ENCODE measurements at places on chromosomes 6 and 20.

GRCh38 chr20:47032933-47033578 lies 138.4 kb downstream of the EYA2 start:
- H3K27me3 ChIP-seq: peaks cover 38% of the 10 kb centered on the region
- no peak overlapping the region for H3K27ac ChIP-seq
- H3K4me1 ChIP-seq: no peaks in the 10 kb centered on the region
- H3K36me3 ChIP-seq: no peaks in the 10 kb centered on the region
- no peak overlapping the region for H3K4me3 ChIP-seq
- DNase-seq: no peak

- H3K36me3 ChIP-seq: no peaks in the 10 kb centered on the region
- no peaks in the 10 kb centered on the region for H3K27me3 ChIP-seq
- DNase-seq: peak; percentile 79
Measured at GRCh38 chr20:25750765-25751696, 54.4 kb upstream of the ZNF337 start.

GRCh38 chr6:169839898-169840631 lies 88.6 kb downstream of the ERMARD start:
- H3K4me3 ChIP-seq: no peak overlapping the region
- peaks cover 57% of the 10 kb centered on the region for H3K27me3 ChIP-seq
- DNase-seq: no peak
- no peaks in the 10 kb centered on the region for H3K36me3 ChIP-seq

- no peak overlapping the region for H3K4me3 ChIP-seq
- H3K27ac ChIP-seq: no peak overlapping the region
- no peaks in the 10 kb centered on the region for H3K36me3 ChIP-seq
Measured at GRCh38 chr6:158161566-158162254, 6.4 kb downstream of the SERAC1 start.
